ENCODE measurements at places on chromosomes 4 and X. TPM values are rescaled to one million over a fixed set of nuclear protein-coding genes. Genes with fewer than 3 reads are reported as not detected.

Gene NPNT
- 3.7 TPM for polyA plus RNA-seq

Gene TMPRSS11B
- not detected for polyA plus RNA-seq

Gene TCEAL6
- polyA plus RNA-seq: 0.20 TPM

Gene TRIM75
- polyA plus RNA-seq: not detected

Gene SERTM2
- not detected for polyA plus RNA-seq

Gene SOX3
- polyA plus RNA-seq: not detected

Gene TMEM185A
- 9.6 TPM for polyA plus RNA-seq

Gene SLIT2
- polyA plus RNA-seq: 2.1 TPM

Gene FAAH2
- 4.0 TPM for polyA plus RNA-seq

Gene MND1
- polyA plus RNA-seq: 5.9 TPM

Gene PPP1R3F
- 6.4 TPM for polyA plus RNA-seq
